ENCODE measurements at places on chromosomes 1 and 21.

DNA sequence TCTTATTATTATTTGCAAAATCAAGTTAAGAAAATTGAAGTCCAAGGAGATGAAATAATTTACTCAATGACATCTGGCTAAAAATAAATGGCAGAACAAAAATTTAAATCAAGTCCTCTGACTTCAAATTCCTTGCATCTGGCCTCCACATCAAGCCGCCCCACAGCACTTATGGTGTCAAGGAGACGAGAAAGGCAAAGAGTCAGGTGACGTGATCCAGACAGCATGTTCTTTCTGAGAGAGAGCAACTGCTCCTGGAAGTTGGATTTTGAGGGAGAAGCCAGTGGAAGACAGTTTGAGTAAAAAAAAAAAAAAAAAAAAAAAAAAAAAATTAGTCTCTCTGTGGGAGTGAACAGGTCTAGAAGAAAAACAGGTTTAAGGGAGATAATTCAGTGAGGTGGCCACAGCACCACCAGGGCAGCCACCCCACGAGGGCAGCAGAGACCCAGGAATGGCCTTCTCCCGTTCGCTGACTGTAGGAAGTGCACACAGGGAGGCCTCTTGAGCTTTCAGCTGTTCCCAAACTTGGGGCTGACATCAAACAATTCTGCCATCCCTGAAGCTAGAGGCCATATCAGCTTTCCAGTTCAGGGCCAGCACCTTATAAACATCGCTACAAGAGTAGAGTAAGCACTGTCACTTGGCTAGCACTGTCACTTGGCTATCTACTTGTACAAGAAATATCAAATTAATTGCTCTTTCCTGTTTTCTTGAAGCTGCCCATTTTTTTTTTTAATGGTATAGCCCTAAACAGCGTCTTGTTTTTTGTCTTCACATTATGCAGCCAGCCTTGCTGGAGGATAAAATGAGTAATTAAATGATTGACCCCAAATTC is 7.8 kb downstream of the C1orf162 start:
- peak; percentile 39 for DNase-seq

GRCh38 chr1:232562855-232563510 is 67.0 kb downstream of the SIPA1L2 start:
- no peak for DNase-seq

DNA sequence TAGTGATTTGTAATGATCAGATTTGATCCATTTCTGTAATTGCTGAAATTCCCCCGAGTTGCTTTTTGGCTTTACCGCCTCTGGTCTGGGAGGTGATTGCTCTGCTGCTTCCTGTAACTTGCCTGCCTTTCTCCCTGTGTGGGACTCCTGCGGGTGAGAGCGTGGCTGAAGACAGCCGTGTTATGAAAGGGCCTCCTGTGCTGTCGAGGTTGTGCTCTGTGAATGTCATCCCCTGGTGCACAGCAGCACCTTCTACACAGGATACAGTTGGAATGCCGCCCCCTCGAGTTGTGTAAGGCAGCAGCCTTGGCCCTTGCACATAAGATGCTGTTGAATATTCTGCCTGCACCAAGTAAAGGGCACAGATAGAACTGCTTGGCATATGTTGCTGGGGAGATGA is 5.9 kb downstream of the SOD1 start:
- DNase-seq: no peak

DNA sequence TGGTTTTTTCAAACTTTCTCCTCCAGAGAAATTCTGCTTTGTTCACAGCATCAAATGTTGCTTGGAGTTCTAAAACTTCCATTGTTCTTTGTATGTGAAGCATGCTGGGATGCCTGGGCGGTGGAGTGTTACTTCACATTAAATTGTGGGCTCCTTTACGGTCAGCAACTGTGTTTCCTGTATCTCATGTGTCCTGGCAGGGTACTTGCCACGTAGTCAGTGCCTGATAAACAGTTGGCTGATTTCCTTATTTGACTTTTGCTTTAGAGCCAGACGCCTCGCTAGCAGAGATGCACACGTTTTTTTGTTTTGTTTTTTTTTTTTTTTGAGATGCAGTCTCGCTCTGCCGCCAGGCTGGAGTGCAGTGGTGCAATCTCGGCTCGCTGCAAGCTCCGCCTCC is 96.7 kb downstream of the UCK2 start:
- DNase-seq: no peak

DNA sequence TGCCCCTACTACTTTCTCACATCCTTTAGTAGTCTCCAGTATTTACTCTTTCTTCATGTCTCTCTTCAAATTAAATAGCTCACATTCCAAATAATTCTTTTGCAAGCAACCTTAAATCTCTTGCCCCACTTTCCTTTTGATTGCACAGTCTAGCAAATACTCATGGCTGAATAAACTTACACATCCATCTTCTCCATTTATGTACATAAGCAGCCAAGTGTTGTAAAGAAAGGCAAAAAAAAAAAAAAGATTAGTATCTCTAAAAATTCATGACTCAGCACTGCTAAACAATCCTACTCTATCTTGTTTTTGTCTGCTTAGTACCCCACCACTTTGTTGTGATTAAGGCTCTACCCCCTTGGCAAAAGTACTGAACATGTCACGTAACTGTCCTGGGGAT is 42.6 kb downstream of the F13B start:
- DNase-seq: no peak

GRCh38 chr1:205285381-205286101 is 36.0 kb downstream of the NUAK2 start:
- no peak for DNase-seq

DNA sequence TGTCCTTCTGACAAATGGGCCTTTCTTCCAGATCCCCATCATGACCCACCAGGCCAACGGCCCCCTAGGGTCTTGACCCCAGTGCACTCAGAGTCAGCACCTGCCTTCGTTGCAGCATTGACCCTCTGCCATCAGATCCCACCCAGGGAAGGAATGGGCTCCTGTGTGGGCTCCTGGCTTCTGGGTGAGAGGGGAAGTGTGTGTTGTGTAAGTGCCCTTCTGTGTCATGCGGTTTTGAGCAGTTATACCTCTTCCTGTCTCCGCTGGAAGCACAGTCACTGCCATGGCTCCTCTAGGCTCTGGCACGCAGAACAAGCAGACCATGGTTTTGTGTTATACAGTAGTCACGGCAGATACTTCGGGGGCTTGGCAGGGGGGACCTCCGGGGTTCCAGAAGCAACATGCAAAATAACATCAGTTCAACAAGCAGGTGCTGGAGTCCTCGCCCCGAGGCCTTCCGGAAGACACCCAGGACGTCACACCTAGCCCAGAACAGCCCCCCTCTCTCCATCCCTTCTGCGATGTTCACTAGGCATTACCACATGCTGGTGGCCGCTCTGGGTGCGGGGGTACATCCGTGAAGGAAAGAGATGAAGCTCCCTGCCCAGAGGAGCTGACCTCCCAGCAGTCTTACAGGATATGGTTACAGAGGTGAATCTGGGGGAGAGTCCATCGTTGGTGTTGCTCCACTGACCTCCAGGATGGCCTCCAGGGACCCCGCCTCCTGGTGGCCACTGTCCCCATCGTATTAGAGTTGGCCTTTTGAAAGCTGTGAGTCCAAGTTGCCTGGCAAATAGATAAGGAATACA is 17.4 kb upstream of the KCNAB2 start:
- DNase-seq: no peak

DNA sequence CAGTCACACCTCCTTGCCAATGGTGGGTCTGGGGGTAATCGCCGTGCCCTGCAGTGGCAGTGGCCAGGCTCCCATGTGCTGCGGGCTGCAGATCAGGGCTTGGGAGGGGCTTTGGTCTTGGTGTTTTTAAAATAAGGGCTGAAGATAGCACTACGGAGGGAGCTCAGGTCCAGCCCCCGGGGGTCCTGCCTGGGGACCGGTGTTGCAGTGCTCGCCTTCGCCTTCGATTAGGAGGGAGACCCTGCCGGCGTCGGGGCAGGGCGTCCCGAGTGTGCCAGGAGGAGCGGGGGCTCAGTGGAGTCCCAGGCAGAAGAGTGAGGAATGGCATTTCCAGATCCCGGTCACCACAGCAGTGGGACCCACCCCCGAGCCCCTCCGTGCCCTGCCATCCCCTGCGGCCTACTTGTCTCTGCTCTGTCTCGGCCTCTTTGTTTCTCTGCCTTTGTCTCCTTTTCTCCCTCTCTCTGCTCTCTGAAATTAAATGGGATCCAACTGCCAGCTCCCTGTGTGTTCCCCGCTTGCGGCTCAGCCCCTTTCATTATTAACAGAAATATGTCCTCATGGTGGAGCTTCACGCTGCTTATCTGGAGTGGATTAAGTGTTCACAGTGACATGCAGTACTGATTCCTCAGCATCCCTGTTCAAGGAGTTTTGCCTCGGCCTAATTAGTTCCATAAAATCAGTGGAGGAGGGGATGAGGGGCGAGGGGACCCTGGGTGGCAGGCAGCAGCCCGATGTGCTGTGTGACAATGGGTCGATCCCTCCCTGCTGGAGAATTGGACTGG is 44.4 kb downstream of the DMRTB1 start:
- no peak for DNase-seq

- peak; percentile 98 for DNase-seq
These were observed 50.6 kb upstream of the LYST start for GRCh38 chr1:235917267-235917811.

GRCh38 chr1:182309631-182310351 is 81.8 kb downstream of the GLUL start:
- no peak for DNase-seq

GRCh38 chr1:43783096-43783670 is 75.8 kb downstream of the ST3GAL3 start:
- no peak for DNase-seq

GRCh38 chr1:87598429-87598828 is 269.7 kb downstream of the LMO4 start:
- DNase-seq: no peak

- peak; percentile 20 for DNase-seq
These were observed 214.5 kb downstream of the VAV3 start for GRCh38 chr1:107750364-107750959.

DNA sequence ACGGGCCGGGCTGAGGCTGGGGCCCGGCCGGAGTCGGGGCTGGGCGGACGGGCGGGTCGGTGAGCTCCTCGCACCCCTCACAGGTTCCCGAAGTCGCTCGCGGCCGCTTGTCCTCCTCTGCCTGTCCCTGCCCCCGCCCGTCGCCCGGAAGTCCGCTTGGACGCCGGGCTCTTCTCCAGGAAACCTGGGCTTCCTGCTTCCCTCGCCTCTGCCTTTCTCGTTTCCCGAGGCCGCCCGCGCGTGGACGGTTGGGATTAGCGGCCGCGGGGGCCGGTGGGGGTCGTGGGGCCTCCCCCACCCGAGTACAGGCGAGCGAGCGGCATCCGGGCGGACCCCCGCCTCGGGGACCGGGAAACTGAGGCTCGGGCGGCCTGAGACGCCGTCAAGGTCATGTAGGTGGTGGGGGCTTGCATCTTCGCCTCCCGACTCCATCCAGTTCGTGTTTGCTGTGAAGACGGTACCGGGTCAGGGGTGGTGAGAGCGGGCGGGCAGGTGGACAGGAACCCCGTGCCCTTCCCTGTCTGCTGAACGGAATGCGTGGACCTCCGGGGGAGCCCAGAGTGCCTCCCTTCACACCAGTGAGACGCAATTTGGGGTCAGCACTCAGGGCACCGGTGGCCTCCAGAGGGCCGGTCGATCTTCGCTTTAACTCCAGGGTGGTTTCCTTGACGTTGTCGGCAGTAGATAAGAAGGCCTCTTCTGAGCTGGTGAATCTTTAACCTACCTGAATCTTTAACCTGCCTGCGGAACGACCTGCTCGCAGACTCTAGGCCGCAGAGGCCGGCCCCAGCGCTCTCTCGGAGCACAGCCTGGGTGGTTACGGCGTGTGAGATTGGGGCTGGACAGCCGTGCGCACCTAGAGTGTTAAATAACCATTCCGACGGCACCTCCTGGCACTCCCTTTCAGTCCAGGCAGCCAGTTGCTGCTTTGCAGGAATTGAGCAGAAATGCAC is 686 bp downstream of the ARF1 start:
- no peak for DNase-seq

- no peak for DNase-seq
These were observed 375.9 kb downstream of the DSCAM start for GRCh38 chr21:40471103-40471502.

DNA sequence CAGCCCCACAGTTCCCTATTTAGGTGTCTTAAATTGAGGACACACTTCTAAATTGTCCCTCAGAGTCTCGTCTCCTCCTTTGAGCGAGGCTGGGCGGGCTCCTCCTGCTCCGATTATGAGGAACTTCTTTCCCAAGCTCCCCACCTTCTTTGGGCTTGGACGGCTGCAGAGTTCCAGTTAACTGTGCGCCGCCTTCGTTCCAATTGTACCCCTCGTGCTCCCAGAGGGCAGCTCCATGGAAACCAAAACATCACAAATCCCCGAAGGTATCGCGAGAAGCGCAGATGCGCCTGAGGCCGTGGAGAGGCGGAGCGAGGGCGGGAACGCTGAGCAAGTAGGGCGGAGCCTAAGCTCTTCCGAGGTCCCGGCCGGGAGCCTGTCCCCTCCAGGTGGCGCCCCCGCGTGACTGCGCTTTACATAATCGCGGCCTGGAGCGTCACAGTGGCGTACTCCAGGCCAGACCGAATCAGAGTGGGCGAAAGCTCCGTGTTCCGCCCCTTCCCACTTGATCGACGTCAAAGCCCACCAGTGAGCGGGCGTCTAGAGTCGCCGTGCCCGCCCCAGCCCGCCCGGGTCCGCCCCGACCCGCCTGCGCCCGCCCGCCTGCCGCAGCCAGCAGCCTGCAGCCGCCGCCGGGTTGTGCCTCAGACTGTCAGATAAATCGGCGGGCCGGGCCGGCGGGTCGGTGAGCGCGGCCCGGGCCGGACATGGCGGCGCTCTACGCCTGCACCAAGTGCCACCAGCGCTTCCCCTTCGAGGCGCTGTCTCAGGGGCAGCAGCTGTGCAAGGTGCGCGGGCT is at the start of gene FAM76A:
Gene FAM76A (plus strand): TSS at position 588 of the 799 bp plus-strand sequence. CDS start 120 bp downstream, at position 708.
- peak; percentile 98 for DNase-seq

- no peak for DNase-seq
These were observed 54.9 kb upstream of the WLS start for GRCh38 chr1:68287241-68287640.

- no peak for DNase-seq
These were observed 18.0 kb upstream of the ID3 start for GRCh38 chr1:23577056-23578004.

DNA sequence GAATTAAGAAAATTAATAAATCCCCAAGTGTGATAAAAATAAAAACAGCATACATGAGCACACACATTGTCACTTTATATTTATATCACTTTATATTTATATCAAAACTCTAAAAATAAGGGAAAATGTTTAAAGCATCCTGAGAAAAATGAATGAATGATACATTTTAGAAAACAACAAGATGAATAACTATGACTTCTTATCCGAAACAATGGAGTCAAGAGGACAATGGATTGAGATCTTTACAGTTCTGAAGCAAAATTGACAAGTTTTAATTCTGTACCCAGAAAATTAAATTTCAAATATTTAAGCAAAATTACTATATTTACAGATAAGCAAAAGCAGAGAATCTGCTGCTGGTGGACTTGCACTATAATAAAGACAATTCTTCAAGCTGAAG is 512.6 kb downstream of the MRPL39 start:
- no peak for DNase-seq

GRCh38 chr1:28640766-28641165 is 2.1 kb downstream of the TAF12 start:
- no peak for DNase-seq

- DNase-seq: no peak
These were observed 1.9 kb downstream of the DHRS3 start for GRCh38 chr1:12615865-12616708.

Data from HFF-Myc (cell line).